ENCODE measurements at places on chromosomes 2 and 18.

DNA sequence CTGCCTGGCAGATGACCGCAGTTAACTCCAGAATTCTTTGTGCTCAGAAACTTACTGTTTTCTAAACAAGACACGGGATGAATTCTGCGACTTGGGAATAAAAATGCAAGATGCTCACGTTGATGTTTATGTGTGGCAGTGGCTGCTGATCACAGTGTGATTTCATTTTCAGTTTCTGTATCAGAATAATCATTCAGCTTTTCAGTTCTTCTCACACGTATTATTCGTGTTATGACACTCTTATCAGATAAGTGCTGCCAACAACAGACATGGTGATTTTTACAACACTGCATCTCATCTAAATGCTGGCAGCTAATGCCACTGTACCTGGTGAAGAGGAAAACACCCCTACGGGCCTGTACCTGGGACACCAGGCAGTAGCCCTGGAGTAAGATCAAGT, 272.9 kb upstream of the REV1 start:
- no peak for DNase-seq

DNA sequence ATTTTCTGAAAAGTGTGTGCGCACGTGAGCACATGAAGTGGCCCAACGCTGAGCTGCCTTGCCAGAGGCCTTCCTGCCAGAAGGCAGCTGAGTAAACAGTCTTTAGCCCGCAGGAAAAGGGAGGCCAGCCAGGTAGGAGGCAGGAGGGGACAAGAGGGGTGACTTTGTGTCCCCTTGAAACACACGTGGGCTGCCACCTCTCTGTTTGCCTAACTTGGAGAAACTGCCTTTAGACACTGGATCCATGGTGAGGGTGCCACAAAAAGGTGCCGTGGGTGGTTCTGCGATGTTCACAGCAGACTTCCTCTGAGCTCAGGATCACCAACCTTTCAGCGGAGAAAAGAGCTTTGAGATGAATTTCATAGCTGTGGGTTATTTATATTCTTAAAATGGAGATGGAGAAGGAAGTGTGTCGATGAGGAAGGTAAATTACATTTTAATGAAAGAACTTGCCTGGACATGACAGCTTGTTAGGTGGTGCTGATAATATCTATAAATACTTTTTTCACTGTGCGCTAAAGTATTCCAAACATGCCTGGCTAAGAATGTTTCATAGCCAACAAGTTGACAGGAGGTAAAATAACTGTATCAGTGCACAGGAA, 36.6 kb upstream of the ASB1 start:
- no peak for DNase-seq

DNA sequence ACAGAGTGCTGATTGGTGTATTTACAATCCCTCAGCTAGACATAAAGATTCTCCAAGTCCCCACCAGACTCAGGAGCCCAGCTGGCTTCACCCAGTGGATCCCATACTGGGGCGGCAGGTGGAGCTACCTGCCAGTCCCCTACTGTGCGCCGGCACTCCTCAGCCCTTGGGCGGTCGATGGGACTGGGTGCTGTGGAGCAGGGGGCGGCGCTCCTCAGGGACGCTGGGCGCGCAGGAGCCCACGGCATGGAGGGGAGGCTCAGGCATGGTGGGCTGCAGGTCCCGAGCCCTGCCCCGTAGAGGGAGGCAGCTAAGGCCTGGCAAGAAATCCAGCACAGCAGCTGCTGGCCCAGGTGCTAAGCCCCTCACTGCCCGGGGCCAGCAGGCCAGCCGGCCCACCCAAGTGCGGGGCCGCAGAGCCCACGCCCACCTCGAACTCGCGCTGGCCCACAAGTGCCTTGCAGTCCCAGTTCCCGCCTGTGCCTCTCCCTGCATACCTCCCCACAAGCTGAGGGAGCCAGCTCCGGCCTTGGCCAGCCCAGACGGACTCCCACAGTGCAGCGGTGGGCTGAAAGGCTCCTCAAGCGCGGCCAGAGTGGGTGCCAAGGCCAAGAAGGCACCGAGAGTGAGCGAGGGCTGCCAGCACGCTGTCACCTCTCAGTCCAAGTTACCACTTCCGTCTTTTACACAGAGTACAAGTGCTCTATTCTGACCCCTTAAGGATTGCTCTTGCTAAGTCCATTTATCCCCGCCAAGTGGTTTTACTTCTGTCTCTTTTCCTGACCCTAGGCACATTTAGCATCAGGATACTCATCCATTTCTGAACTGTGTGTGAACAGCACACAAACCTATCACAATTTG, 1.7 kb upstream of the RPE start:
- DNase-seq = no peak

DNA sequence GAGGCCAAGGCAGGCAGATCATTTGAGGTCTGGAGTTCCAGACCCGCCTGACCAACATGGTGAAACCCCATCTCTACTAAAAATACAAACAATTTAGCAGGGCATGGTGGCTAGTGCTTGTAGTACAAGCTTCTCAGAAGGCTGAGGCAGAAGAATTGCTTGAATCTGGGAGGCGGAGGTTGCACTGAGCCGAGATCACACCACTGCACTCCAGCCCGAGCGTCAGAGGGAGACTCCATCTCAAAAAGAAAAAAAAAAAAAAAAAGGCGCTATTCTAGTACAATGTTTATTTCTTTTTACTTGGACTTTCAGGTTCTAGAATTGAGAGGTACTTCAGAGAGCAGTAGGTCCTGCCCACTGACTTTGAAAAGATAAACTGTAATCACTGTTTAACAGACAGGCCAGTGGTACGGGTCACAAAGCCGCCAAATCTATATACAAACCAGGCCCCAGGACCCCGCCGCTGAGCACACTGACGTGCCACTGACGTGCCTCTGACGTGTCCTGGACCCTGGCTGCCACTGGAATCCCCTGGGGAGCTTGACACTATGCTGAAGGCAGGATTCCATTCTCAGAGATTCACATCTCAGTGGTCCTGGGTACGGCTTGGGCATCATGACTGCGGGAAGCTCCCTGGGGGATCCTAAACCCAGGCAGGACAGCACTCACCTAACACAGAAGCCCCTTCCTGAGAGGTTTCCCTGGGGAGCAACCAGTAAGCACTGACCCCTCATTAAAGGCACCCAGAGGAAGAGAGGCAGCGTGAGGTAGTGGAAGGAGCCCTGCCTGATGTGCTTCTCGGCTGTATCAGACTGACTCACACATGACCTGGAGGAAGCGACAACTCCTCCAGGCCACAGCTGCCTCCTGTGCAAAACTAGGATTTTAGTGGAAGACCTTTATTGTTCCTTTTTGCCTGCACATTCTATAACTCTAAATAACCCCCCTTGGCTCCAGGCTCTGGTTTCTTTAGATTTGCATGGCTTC, 197.8 kb upstream of the MEIS1 start:
- DNase-seq = no peak

DNA sequence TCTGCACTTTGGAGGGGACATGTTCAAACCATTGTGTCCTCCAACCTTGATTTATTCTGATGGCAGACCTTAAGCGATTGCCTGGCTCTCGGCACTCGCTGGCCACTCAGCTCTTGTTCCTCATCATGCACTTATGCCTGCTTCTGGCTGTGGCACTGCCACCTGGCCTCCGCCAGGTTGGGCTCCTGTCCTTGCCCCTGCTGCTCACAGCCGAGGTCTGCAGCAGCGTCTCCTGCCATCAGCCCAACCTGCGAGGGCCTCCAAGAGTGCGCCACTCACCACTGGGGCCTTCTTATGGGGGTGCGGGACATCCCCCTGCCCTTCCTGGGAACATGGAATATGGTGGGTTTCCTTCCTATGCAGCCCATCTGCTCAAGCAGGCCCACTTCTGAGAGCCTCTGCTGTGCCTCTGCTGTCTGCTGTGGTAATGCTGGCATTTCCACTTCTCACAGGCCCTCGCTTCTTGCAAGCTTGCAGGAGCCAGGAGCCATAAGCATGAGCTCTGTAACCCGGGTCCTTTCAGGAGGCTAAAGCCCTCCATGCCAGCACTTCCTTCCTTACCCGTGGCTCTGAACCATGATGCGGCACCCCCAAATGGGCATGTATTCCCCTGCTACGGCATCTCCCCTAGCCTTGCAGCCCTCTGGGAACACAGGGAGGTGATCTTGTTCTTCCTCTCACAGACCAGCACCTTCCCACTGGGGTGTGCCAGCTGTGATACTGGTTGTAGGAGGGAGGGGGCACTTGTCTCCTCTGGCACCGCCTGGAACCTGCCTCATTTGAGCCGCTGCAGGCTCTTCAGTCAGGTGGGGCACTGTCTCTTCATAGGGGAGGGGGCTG, 58.6 kb upstream of the HS6ST1 start:
- no peak for DNase-seq

DNA sequence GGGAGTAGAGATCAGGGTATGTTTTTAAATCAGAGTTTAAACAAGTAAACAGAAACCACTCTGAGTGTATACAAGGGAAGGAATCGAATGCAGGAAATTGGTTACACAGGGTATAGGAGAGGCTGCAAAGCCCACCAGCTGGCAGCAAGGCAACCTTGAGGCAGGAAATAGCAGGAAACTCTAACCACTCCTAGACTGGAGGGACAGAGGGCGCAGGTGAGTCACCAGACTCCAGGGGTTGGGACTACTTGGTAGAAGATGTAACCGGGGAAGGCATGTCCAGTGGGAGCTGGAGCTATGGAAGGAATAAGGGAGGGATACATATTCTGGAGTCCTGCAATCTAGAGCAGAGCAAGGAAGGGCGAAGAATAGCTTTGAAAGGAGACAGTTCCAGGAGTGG, 152.3 kb downstream of the MEIS1 start:
- no peak for DNase-seq

GRCh38 chr2:66872081-66872985, 437.4 kb downstream of the MEIS1 start:
- DNase-seq = no peak

- DNase-seq = no peak
Measured at GRCh38 chr2:196809260-196809659, at the start of gene C2orf66. C2orf66 (minus strand) TSS chr2:196809355; CDS start chr2:196809336, 19 bp downstream.

DNA sequence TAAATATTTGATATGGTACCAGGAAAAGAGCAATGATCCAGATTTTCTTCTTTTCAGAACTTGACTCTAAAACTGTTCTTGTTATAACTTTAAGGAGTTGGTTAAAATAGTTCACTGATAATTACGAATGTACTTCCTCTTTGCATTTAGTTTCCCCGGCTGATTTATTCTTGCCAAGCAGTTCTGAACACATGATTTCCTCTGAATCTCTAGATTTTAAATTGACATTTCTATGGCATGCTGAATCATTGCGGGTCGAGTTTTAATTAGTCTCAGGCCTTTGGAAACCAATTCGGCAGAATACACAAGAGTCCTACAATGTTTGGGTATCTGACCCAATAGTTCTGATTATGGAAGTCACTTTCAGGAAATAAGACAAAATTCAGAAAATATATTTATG, 37.3 kb upstream of the DNAH7 start:
- no peak for DNase-seq

DNA sequence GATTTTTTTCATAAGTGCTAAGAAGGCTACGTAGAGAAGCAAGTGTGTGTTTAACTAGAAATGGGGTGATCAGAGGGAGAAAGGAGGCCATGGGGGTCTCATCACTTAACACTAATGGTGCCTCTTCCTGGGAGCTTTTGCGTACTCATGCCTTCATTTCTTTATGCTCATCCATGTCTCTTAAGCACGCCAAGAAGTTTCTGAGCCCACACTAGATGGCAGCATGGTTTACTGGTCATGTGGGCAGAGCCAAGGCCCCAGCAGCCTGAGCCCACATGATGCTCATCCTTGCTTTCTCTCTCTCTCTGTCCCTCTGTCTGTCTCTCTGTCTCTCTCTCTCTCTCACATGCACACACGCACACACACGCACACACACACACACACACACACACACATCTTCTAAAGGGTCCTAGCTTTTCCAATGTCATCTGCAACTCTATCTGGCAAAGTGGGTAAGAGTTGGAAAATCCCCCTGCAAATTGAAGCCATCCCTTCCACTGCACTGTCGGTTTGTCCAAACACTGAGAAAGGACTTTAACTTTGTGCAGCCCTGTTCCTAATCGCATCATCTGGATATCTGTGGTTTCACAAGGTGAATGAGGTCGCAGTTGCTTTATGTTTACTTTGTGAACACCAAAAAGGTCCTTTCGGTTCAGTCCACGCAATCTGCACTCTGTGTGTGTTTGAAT, 137.1 kb upstream of the CCDC68 start:
- no peak for DNase-seq

GRCh38 chr2:182541268-182541667, 114.4 kb upstream of the PDE1A start:
- no peak for DNase-seq

DNA sequence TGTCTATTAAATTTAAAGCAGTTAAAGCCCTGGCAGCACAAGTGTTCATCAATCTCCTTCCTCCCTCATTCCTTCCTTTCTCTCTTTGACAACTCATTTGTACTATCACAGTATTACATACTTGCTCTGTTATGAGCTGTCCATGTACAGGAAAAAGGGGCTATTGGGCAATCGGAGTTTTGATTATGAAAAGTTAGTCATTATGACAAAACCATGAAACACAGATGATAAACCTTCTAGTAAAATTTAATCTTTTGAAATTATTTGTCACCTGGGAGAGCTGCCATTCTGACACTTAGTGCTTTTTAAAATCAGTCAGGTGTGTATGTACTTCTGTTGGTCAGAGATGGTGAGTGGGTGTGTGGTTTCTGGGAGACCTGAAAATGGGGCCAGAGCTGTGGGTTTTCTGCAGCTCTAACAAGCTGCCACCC, 39.4 kb downstream of the MAP4K4 start:
- no peak for DNase-seq

- DNase-seq = no peak
Measured at GRCh38 chr2:7060156-7060555, 142.9 kb downstream of the RNF144A start.

DNA sequence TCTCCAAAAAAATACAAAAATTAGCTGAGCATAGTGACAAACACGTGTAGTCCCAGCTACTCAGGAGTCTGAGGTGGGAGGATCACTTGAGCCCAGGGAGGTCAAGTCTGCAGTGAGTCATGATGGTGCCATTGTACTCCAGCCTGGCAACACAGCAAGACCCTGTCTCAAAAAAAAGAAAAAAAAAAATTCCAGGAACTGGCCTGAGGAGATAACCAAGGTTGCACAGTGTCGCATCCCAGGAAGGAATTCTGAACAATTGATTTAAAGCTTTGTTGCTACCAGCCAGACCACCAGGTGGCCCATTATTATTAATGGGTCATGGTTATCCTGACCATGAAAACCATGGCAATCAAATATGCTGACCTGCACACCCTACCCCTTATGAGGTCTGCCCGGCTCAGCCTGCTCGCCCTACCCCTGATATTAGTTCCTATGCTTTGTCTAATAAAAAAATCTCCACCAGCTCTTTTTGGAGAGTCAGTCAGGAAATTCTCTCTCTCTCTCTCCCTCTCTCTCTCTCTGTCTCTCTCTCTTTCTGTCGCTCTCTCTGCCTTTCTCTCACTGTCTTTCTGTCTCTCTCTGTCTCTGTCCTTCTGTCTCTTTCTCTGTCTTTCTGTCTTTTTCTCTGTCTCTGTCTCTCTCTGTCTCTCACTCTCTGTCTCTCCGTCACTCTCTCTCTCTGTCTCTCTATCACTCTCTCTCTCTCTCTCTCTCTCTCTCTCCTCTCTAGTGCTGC, 73.7 kb downstream of the NCAPH start:
- no peak for DNase-seq

Data from activated naive CD8-positive, alpha-beta T cell treated with anti-CD3 and anti-CD28 coated beads, Interleukin-2, amount 50 U/mL, for 24 hours (primary cell).